Right kidney (tissue), 9 donors: ENCODE measurements at places on chromosomes 4 and X.

GRCh38 chr4:19278665-19279064 lies 973.0 kb upstream of the SLIT2 start:
- DNase-seq, result no peak

DNA sequence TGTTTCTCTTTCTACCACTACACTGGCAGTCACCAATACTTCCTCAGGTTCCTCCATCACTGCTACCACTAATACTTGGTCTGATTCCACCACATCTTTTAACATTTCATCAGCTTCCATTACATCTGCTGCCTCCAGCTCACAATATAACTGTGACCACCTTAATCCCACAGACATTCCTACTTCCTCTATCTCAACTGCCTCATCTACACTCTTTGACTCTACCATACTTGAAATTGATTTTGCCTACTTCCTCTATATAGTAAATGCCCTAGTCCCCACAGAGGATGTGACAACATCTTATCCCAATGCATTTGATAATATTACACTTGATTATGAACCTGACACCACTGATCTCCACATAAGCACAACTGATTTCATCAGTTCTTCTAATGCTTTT lies 29.0 kb downstream of the OPRPN start:
- no peak for DNase-seq

DNA sequence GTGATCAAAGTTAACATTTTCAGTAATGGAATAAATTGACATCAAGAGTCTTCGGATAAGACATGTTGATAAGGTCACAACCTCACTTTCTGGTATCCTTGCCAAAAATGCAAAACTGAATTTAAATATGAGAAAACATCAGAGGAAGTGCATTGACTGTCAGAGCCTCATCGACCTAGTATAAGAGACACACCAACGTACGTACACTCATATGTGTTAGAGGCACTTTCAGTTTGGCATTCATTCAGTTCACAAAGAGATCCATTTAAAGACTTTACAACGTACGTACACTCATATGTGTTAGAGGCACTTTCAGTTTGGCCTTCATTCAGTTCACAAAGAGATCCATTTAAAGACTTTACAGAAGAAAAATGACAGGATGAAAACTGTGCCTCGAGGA lies 280.3 kb downstream of the INPP4B start:
- DNase-seq, result no peak

DNA sequence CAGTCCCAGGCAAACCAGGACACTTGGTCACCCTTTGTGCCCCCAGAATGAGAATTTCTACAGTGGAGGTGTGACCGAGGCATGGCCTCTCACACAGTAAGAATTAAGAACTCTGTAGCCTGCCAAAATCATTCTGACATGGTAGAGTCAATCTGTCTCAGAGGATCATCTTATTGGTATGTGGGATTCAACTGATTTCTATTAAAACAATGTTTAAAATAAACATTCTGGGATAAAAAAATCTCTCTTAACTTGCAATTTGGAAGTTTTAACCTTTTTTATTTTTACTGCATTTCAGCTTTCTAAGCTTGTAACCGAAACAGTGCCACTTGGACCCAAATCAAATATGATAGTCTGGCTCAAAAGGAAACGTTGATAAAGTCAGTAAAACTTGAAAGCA lies 165.4 kb upstream of the LDB2 start:
- DNase-seq, result no peak

GRCh38 chr4:4384837-4385236 lies 2.1 kb upstream of the NSG1 start:
- DNase-seq, result no peak

- peak; percentile 65 for DNase-seq
These were observed 172.0 kb downstream of the PTTG2 start for GRCh38 chr4:38132107-38132673.

DNA sequence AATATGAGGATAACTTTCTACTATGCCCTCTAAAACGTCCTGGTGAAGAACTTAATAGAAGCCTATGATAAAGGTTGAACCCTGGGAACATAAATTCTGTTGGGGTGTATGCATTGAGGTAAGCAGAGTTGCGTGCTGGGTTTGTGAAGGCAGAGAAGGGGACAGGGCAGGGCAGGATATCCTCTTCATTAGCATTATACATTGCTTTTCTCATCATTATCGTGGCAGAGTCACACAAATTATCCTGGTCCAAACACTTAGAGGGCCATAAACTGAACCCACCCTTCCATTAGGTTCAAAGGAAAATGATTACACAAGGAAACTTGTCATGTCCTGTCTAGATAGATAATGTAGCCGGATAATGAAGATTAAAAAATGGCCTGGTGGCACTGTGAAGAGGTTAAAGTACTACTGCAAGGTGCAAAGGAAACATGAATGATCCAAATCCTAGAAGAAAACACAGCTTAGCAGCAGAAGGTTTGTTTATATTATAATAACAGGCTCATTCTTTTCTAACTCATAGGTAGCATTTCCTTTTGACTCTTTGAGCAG lies 189.1 kb downstream of the SPCS3 start:
- no peak for DNase-seq

GRCh38 chr4:109675181-109675580 lies 28.1 kb downstream of the CASP6 start:
- DNase-seq, result no peak

DNA sequence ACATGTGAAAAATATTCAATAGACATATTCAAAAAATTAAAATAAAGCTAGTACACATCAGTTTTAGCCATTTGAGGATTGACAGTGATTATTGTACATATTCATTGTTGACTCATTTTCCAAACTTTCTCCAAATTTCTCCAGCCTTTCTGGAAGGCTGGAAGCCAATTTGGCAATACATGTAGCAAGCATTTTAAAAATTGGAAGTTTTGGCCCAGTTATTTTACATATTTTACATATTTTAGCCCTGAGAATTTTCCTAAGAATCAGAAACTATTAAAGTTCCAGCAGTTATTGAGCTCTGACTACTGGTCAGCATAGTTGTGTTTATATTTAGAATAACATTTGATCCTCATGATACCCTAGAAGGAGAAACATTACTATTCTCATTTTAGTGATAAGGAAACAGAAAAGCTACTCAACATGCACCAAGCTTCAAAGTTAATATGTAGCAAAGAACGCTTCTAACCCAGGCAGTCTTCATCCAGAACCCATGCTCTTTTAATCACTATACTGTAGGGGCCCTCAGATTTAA lies 3.2 kb downstream of the CABS1 start:
- DNase-seq, result no peak

DNA sequence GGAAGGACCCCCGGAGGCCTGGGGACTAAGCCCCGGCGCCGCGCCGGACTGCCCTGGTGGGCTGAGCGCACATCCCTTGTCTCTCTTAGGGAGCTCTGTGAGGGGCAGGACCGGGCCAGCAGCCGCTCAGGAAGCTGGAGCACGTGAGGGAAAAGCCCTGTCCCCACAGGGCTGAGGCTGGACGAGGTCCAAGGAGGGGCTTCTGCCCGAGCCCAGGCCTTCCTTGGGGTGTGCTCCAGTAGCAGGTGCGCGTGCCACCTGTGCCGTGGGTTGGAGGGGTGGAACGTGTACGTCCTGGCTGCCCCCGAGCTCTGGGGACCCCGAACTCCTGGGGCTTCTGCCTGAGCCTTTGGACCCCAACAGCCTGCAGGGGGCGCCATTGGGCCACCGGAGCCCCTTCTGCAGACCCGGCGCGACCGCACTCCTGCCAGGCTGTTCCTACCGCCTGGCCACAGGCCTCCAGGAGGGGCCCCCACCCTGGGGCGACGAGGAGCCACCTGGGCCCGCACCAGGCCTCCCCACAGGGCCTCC lies 27.2 kb downstream of the TACC3 start:
- peak; percentile 79 for DNase-seq

GRCh38 chr4:37882665-37883296 lies 8.1 kb upstream of the TBC1D1 start:
- no peak for DNase-seq

- no peak for DNase-seq
These were observed 171.1 kb upstream of the ANKRD50 start for GRCh38 chr4:124883632-124884031.

DNA sequence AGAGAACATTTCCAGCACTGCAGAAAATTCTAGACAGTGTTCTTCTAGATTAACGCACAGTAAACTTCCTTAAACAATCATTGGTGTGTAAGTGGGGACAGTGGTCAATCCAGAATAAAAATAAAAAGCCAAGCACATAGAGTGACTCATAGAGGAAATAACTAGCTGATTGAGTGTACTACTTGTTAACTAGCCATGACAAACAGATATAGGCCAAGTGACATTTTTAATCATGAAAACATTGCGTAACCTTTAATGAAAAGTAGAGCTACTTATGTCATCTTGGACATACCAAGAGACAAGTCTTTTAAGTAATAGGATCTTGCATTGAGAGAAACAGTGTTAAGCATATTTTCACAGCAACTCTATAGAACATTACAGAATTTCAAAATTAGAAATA lies 233.9 kb upstream of the MAB21L2 start:
- no peak for DNase-seq

DNA sequence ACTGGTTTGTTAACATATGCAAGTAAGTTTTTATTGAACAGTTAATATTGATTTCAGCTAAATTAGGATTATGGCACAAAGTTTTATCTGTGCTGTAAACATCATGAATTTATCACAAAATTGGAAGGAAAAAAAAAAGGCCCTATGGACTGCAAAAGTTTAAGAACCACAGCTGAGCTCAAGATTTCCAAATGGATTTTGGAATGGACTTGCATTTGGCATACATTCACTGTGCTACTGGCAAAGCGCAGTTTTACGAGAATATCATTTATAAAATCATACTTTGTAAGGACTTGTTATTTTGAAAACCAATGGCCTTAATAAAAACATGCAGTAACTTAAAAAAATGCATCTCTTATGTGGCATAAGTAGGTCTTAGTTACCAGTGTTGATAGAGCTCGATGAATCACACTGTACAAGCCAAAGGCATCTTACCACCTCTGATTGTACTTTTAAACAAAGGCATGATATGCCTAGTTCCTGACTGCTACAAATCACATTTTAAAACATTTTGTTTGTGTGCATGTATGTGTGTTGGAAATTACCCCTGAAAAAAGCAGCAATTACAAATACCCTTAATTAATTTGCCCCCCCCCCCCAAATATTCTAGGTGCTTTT lies 58.6 kb downstream of the TAB3 start:
- no peak for DNase-seq

- DNase-seq, result no peak
These were observed 373.9 kb upstream of the FGF13 start for GRCh38 chrX:139085404-139085803.

GRCh38 chr4:79747252-79747651 lies 325.8 kb downstream of the ANTXR2 start:
- no peak for DNase-seq

DNA sequence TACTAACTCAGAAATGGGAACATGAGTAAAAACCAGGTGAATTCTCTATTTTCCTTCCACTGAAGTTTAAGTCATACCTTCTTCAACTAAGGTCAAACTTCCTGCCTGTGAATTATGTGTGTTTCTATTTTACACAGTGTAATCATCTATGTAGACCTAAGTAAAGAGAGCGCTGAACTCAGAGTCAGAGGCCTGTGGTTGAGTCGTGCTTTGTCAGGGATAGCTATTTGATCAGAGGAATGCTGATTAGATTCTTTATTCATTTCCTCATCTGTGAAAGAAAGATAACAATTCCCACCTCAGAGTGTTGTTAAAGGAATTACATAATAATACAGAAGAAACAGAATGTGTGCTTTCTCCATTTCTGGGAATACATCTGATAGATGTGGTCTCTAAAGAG lies 654.1 kb downstream of the STIM2 start:
- DNase-seq, result no peak

DNA sequence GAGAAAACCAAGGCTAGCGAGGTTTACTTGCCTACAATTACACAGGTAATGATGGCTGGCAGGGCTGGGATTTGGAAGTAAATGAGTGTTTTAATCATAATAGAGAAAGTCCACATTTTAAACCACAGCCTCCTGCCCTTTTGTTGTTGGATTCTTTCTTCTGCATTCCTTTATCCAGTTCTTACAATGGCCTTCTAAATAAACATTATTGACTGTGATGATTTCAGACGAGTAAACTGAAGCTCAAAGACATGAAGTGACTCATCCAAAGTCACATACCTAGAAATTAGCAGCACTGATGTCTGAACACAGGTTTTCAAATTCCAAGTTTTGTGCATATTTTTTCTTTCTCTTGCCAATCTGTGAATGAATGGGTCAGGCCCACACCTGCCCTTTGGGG lies 51.2 kb upstream of the C1QTNF7 start:
- no peak for DNase-seq

DNA sequence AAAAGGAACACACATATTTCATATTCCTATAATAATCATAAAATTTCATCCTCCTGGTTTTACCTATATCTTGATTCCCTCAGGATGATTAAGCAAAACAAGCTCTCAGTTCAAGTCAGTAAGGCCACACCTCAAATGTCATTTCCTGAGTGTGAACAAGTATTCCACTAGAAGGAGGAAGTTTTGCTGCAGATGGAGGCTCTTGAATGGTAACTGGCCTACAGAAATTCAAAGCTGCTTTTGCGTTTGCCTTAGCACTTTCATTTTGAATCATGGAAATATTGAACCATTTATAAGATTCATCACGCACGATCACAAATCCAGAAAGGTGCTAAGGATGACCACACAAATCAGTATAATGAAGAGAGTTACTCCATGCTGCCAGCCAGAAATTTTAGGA lies 254.4 kb upstream of the CXXC4 start:
- DNase-seq, result no peak

- DNase-seq, result no peak
These were observed 32.2 kb downstream of the SMS start for GRCh38 chrX:21972721-21973120.
